ENCODE measurements at places on chromosomes 16 and 17. TPM values are rescaled to one million over a fixed set of nuclear protein-coding genes. Genes with fewer than 3 reads are reported as not detected.

GRCh38 chr17:43627653-43628052 is 34.1 kb downstream of the MEOX1 start:
- DNase-seq: no peak

GRCh38 chr16:56346131-56346890 is 79.0 kb downstream of the AMFR start:
- no peak for DNase-seq

The GDPD3 gene
- total RNA-seq: 5.8 TPM

DNA sequence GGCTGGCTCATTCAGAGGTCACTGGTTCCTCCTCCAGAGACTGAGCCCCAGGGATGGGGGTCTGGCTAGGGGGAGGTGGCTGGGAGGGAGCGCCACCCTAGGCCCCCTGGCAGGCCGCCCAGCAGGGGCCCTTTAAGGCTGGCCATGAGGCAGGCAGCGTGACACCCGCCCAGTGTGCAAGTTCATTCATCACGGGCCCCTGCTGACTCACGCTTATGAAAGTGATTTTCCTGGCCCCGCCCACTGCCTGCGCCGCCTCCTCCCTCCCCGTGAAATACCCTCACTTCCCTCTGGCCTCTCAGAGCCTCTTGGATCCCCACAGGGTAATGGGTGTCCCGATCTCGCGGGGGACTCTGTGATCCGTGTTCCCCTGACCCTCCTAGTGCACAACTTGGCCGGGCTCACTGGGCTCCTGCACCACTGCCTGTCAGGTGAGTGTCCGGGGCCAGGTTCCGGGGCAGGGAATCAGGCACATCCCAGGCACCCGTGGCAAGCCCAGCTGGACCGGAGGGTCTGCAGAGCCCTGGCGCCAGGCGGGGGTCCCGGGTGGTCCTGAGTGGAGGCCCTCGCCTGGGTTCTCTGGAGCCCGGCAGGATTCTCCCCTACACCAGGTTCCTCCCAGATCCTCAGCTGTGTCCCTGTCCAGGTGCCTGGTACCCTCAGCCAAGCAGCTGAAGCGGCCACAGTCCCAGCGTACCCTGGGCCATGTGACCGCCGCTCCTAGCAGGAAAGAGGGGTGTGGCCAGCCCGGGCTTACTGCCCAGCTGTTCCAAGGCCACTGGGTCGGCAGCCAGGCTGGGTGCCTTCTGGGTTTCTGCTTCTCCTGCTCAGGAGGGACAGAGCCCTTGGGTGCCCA is at the start of gene OSGIN1:
Gene OSGIN1, plus strand, starts transcription at position 301 of the 856 bp plus-strand sequence. CDS start 4,432 bp downstream, outside the sequence.
- peak; percentile 92 for DNase-seq

The PDE6G gene
- not detected for total RNA-seq

- DNase-seq: no peak
These were observed 75.1 kb downstream of the CYLD start for GRCh38 chr16:50816901-50817555.

DNA sequence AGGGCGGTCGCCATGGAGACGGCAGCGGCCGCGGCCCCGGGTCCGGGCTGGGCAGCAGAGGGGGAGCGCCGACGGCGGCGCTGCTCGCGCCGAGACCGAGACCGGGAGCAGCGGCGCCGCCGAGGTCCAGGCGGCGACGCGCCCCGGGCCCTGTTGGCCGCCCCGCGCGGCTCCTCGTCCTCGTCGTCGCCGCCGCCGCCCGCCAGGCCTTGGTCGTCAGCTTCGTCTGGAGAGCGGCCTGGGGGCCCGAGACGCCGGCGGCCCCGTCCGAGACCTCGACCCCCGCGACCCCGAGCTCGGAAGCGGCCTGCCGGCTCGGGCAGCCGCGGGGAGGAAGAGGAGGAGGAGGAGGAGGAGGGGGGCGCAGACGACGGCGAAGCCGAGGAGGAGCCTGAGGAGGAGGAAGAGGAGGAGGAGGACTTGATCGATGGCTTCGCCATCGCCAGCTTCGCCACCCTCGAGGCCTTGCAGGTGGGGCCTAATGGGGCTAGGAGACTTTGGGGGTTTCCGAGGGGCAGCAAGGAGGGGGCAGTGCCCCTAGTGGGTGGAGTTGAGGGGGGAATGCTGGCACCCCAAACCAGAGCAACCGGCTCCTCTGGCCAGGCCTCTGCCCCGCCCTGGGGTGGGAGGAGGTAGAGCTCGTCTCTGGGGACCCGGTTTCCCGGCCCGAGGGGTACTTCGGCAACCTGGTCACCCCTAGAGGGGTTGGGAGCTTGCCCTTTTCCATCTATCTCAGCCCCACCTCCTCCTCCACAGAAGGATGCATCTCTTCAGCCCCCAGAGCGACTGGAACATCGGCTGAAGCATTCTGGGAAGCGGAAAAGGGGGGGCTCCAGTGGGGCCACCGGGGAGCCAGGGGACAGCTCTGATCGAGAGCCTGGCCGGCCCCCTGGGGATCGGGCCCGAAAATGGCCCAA is 1.5 kb downstream of the FBRS start:
- no peak for DNase-seq

The ABCA3 gene
- total RNA-seq: 14.6 TPM

The NDE1 gene
- 60.7 TPM for total RNA-seq

The EVI2A gene
- total RNA-seq: not detected

- DNase-seq: peak; percentile 74
These were observed 20.7 kb downstream of the LGALS9 start for GRCh38 chr17:27651411-27652345.

GRCh38 chr16:74797414-74797813 is 22.8 kb upstream of the FA2H start:
- no peak for DNase-seq

GRCh38 chr17:66426397-66427033 is 124.1 kb downstream of the PRKCA start:
- peak; percentile 47 for DNase-seq

DNA sequence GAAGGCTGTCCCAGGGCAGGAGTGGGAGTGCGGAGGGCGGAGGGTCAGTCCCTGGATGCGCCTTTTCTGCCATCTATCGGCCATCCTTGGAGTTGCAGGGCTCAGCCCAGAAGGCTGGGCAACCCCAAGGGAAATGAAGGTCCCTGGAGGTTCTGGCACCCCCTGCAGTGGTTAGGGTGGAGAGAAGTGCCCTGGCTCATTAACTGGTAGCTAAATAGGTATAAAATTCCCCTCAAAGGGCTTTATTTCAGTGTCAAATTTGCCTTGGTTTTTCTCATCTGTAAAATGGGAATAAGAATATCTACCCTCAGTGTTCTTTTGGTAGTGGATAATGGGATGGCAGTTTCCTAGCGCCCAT is 22.4 kb downstream of the C17orf75 start:
- DNase-seq: peak; percentile 78

DNA sequence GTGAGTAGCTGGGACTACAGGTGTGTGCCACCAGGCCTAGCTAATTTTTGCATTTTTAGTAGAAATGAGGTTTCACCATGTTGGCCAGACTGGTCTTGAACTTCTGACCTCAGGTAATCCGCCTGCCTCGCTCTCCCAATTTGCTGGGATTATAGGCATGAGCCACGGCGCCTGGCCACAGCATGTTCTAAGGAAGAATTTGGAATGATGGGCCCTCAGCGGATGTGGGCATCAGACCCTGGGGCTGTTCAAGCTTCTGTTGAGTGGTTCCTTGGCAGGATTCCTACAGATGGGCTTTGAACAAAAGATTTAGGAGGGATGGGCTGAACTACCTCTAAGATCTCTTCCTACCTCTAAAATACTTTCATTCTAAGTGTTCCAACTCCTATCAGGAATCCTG is 4.1 kb downstream of the PRPSAP2 start:
- DNase-seq: no peak

DNA sequence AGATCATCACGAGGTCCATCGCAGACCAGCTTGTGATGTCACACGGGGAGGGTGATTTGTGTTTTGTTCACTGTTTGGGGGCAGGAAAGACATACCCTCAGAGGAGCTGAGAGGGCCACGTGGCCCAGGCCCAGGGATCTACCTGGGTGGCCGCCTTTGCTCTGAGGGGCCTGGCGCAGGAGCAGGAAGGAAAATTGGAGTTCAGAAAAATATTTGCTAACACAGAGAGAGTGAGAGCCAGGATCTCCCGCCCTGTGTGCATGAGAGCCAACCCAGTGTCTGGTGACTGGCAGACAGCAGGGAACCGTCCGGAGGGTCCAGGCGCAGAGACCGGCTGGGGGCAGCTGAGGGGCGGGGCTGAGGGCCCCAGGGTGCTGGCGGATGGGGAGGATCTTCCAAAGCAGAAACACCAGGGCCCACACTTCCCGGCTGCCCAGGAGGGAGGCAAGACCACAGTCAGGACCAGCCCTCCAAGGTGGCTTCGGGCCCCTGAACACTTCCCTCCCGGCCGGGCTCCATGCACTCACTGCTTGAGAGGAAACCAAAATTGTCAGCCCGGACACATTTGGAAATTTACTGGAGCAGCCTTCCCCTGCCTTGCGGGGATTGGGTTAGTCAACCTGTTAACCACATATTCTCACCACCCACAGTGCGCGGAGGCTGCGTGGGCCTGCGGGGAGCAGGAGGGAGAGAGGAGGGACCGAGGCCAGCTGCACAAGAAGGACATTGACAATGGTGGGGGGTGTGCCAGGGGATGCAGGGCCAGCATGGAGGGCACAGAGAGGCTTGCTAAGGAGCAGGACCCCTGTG is 52.6 kb downstream of the RBFOX3 start:
- DNase-seq: no peak

The SDK2 gene
- total RNA-seq: 0.09 TPM

GRCh38 chr17:70875729-70876310 is 706.5 kb downstream of the KCNJ2 start:
- DNase-seq: no peak

The ABAT gene
- total RNA-seq: 34.9 TPM

DNA sequence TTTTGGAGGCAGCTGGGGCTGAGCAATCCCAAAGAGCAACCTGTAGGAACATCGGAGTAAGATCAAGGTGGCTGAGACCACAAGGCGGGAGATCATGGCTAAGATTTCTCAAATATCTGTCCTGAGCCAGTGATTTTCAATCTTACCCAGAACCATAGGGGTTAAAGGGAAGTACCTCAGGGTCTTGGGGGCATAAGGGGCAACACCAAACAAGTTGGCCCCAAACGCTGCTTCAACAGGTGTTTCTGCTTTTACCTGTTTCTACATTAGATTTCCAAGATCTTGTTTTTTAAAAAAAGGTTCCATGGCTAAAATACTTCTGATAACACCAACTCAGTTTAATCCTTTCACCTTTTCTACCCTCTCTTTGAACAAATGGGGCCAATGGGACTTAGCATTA is 2.6 kb upstream of the UNC119 start:
- no peak for DNase-seq

DNA sequence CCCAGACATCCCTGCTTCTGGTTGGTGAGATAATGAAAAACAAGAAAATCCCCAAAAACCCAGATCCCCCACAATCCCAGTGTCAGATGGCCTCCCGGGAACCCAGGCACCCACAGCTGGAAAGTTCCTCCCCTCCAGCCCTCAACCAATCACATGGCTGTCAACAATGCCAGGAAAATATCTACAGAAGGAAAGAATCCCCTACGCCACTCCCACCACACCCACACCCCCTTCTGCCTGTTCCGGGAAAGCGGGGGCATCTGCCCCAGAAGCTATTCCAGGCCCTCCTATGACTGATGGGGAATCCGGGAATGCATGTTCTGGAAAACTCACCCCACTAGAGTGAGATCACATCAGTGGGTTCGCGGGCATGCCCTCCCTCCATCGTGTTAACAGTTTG is 1.8 kb downstream of the TMEM95 start:
- no peak for DNase-seq

DNA sequence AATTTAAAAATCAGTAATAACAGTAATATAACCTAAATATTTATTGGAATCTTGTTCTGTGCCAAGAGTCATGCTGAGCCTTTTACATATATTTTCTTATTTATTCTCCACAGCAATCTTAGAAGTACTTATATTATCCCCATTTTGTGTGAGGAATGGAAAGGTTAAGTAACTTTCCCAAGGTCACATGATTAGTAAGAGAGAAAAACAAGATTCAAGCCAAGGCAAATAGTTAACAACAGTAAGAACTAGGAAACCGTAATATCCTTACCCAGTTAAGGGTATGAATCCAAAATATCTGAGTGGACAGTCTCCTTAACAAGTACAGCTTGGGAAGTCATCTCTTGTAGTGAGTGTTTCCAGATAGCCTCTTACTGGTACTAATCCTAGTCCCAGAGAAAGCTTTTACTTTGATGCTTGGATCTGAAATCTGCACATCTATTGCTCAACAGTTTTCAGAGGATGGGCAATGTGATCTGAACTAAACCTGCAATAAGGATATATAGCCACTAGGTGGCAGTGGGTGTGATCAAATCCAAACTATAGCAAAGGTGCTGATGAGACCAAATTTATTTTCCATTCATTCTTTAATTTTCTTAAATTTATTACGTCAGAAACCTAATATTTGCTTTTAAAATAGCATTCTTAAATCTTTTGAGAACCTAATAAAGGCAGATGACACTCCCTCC is 23.3 kb downstream of the SHISA6 start:
- DNase-seq: no peak

- DNase-seq: no peak
These were observed 106.6 kb downstream of the ELAC2 start for GRCh38 chr17:12911239-12911638.

DNA sequence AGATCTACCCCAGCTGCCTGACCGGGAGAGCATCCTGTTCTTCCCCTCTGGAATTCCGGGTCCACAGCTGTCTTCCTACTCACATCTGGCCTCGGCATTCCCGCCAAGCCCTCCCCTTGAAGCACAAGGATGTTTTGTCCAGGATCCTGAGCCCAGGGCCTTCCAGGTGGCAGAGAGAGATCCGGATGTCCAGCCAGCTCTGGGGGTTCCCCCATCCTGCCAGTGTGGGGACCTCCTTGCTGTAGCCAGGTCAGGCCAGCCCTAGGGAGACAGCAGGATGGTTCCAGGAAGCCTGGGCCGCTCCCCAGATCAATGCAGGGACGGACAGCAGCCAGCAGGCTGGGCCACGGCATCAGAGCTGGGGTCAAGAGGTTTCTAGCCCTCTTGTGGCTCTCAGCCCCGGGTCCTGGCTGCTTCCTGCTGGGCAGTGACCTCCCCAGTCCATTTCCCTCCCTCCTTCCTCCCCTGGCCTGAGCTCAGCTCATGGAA is 55.3 kb downstream of the SOCS3 start:
- DNase-seq: no peak

GRCh38 chr16:30131869-30132475 is 9.0 kb upstream of the MAPK3 start:
- no peak for DNase-seq

DNA sequence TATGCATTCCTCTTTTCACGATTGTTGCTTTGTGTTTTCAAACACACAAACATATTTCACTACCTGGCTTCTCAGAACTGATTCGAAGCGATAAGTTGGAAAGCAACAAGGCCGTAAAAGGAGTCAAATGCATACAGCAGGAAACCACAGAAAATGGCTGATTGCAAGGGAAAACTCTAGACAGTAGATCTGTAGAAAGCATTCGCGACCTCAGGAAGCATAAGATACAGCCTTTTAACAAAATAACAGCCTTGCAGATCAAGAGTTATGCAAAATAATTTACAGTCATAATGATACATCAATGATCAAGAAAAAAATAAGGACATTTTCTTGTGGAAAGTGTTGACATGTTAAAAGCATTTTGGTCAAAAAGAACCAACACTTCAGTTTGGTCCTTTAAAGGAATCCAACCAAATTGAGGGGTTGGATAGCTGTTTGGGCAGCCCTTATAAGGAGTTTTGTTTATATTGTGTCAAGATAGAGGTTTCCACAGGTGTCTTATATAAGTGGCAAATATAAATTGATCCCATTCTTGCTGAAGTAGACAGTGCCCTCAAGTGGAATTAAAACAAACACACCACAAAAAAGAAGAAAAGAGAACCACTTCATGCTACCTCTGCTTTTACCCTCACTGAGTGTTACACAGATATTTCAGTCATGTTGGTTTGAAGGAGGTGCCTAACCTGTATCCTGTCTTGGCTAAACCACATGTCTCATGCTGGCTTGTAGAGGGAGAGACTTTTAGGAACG is 5.5 kb downstream of the CYLD start:
- DNase-seq: no peak

The HIC1 gene
- 1.8 TPM for total RNA-seq

- DNase-seq: peak; percentile 62
These were observed 27.1 kb upstream of the ANKFN1 start for GRCh38 chr17:56125830-56126819.
